ENCODE measurements at places on chromosomes 2 and 18.
A peak's percentile ranks its signal among the peaks of the same experiment; 100 is the strongest.

DNA sequence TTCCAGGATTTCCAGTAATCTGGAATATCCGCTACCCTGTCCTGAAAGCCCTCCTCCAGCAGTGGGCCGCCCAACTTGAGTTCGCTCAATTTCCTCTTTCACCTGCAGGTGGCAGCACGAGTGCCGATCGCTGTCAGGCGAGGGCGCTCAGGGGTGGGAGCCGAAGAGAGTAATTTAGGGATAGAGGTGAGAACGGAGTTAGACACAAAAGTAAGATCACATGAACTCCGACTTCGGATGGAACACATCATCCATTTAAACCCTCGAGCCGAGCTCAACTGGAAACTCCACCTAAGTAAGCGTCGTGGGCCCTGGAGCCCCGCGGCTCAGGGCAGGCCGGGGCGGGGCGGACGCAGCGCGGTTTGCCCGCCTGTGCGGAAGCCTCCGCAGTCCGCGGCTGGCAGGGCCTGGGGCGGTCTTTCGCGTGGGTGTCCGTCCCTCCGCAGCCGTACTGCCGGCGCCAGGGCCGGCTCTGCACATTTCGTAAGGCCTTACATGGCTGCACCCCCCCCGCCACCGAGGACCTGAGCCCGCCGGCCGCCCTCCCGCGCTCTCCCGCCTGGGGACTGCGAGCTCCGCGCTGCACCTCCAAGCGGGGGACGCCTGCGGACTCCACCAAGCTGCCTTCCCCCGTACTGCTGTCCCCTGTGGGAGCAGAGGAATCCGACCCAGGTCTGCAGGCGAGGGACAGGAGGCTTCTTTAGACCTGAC, 61.2 kb downstream of the SEMA4F start:
- peak; percentile 69 for DNase-seq

GRCh38 chr2:15159751-15160177, 401.4 kb downstream of the NBAS start:
- DNase-seq: no peak

DNA sequence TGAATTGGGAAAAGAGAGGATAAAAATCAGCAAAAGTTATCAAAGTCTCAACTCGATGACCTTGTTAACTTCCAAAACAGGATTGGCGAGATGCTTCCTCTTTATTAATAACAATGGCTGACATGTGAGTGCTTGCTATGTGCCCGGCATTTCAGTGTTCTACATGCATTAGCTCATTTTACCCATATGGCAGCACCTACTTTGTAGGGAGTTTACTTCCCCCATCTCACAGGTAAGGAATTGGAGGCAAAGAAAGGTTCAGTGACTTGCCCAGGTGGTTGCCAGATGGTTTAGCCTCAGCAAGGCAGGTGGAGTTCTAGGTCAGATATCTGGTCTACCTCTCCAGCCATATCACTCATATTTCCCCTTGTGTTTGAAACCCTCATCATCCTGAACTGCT, 12.4 kb downstream of the TFCP2L1 start:
- DNase-seq: no peak

GRCh38 chr2:100269889-100270288, 52.4 kb downstream of the LONRF2 start:
- DNase-seq: no peak

GRCh38 chr18:79485788-79486355, 90.1 kb downstream of the NFATC1 start:
- DNase-seq: no peak

DNA sequence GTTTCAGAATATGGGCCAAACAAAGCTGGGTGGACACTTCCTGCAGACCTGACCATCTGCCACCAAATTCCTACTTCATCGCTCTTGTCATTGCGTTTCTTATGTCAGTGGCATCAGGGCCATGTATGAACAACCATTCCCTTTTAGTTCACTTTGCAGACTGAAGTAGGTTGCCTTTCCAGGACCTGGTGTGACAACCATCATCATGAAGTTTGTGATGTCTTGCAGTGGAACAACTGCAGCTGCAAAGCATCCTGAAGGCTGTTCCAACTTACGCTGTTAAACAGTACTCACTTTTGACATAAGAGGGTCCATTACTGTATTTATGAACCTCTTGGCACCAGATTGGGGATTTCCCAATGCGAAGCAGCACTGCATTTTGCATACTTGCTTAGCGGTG, 511.6 kb downstream of the ARHGAP15 start:
- no peak for DNase-seq

GRCh38 chr18:58241877-58242276, 197.9 kb downstream of the NEDD4L start:
- no peak for DNase-seq
